ENCODE measurements at places on chromosomes 2 and 18.

DNA sequence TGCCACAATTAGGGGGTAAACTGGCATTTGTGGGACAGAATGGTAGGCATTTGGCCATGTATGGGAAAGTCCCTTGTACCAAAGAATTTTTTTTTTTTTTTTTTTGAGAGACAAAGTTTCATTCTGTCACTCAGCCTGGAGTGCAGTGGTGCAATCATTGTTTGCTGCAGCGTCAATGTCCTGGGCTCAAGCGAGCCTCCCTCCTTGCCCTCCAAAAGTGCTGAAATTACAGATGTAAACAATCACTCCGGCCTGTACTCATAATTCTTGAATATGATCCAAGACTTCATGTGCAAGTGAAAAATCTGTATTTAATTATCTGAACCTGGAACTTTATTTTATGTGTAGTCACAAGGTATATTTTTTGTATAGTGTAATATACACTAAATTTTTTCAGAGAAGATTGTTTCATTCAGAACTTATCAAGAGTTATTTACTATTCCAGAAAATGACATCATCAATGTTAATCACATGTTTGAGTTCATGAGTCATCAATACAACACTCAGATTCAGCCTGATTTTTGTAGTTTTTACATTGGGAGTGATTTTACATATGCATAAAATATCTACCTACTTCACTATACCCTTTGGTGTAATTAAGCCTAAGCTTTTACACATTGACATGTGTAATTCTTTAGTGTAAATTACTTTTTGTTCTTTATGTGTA is 138.7 kb upstream of the L3MBTL4 start:
- no peak for DNase-seq

DNA sequence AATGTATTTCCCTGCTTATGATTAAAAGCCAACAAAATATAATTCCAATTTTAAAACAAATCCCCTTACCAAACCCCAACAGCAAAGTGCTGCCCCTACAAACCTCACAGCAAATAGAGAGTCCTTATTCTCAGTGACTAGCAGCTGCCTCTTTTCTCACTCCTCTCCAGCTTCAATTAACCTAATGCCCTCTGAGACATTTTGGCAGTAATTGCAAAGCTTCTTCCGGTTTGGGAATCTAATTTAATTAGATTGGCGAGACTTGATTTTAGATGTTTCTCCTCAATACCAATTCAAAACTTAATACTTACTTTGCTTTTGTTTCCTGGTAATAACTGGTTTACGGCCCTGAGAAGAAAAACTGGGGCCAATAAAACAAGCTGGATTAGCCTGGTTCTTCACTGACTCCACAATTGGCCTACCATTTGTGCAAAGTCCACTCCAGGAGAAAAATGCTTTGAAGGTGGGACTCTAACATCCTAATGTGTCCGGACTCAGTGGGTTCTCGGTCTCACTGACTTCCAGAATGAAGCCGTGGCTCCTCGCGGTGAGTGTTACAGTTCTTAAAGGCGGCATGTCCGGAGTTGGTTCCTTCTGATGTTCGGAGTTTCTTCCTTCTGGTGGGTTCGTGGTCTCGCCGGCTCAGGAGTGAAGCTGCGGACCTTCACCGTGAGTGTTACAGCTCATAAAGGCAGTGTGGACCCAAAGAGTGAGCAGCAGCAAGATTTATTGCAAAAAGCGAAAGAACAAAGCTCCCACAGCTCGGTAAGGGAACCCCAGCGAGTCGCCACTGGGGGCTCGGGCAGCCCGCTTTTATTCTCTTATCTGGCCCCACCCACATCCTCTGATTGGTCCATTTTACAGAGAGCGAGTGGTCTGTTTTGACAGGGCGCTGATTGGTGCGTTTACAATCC is 52.8 kb downstream of the SLC35F5 start:
- no peak for DNase-seq

GRCh38 chr18:62723666-62724281 is 8.4 kb downstream of the PHLPP1 start:
- no peak for DNase-seq

- no peak for DNase-seq
These were observed 121.8 kb downstream of the NCK2 start for GRCh38 chr2:105866216-105867185.

DNA sequence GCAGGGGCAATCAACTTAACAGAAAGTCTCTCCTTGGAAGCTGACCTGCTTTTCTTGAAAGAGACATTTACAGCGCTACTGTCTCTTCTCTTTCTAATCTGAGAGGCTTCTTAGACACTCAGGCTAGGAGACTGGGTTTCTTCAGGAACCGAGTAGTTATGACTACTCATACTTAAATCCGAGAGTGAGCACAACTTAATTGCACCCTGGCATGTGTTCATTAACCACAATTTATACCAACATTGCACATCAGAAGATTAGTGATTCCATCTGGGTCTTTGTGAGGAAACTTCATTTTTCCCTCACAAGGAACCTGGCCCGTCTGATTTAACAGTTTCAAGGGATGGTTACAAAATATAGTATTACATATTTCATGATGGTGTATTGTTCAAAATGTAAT is 176.9 kb downstream of the UBE2E3 start:
- no peak for DNase-seq

DNA sequence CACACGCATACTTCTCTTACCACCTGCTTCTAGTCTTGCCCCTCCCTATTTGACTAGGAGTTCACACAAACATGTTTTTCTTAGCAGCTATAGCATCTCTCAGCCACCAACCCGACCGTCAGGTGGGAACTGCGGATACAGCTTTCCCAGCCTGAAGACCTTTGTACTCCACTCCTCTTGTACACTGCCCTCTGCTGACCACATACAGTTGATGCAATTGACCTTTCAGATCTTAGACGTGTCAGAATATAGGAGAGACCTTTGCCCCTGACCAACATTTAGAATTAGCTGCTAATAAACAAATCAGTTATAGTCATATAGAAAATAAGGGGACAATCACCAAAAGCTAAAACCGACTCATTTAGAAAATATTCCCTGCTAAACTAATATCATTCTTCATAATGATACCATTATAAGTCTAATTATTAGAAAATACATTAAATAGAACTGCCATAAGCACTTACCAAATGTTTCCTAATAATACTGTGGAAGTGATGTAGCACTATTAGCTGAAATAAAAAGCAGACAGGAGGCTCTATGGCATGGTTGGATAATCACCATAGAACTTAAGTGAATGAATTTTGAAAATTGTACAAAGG is 208.4 kb downstream of the RAD51AP2 start:
- DNase-seq = peak; percentile 14

All from NCI-H2029 (cell line).